Activated T-helper 17 cell treated with anti-CD3 and anti-CD28 coated beads, Interleukin-2, amount 50 U/mL, for 72 hours (primary cell): ENCODE measurements at places on chromosomes 4 and X. TPM values are rescaled to one million over a fixed set of nuclear protein-coding genes. Genes with fewer than 3 reads are reported as not detected.

Gene GPR143
- total RNA-seq = not detected

DNA sequence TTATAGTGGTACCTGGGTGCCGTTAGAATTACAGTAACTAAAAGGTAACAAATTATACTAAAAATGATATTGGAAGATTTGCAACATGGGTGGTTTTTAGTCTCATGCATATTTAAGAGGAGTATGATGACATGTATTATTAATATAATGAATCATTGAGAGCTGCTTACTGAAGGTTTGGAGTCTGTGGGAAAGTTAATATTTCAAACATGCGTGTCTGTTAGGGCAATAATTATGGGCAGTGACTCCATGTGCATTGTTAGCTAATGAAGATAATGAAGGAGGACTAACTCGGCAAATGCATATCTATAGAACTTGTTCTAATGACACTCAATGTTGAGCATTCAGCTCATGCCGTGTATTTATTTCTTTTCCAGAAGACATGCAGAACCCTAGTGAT is 47.1 kb downstream of the MTHFD2L start:
- ATAC-seq = no peak

Gene HMGN5
- total RNA-seq = 2.8 TPM

DNA sequence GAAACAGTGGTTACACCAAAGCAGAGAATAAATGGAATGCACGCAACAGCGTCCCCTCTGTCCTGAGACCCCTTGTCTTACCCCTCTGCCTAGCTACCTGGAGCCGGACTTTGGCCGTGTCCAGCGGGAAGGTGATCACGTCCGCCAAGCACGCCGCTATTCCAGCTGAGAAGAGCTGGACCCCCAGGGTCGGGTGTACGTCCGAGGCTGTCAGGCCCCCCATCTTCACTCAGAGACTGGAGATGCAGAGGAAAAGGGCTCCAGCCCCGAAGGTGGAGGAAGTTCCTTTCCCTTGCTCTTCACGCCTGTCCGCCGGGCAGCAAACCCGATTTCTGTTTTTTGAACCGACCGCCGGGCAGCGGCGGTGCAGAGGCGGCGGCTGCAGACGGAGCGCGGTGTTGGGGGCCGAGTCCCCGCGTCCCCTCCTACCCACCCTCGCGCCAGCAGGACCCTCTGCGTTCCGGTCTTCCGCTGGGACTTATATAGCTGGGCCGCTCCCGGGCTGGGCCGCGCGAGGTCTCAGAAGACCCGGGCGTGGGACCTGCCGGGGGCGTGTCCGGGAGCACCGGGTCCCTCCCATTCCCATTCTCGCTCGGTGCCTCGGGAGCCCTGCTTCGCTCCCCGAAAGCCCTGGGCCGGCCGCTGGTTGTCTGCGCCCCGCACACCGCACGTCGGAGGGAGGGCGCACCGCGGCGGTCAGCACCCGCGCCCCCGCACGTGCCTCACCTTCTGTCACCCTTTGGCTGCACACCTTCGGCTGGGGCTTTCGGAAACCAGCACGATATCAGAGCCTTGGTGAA is at the start of gene UCP1:
UCP1 (minus strand) TSS at position 455 of the 800 bp plus-strand sequence; CDS start at position 223, 232 bp downstream.
- ATAC-seq = no peak

Gene CT45A10
- not detected for total RNA-seq

- no peak for ATAC-seq
These were observed 687.9 kb downstream of the ARAP2 start for GRCh38 chr4:35556387-35556786.
